ENCODE measurements at places on chromosomes 2 and 18.

GRCh38 chr2:208025037-208025813, at the start of gene PLEKHM3:
Gene PLEKHM3, minus strand, starts transcription at chr2:208025527. Its CDS starts 23,888 bp downstream, at chr2:208001639.
- peak; percentile 53 for DNase-seq

DNA sequence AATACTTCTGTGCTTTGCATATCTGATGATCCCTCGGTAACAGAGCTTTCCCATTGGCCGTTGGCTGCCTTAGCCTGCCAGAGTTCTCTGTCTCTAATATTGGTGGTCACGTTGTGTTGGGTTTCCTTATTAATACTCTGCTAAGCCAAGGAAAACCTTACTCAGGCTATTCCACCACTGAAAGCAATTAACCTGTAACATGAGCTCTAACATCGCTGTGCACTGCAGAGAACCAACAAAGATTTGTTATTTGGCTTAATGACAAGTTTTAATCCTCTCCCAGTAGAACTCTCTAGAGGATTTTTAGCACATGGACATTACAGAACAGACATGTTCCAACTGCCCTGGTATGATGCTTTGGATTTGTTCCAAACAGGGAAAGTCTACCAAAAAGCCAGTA, 825.9 kb upstream of the POU3F3 start:
- DNase-seq: no peak

GRCh38 chr2:168816369-168816768, 13.9 kb downstream of the NOSTRIN start:
- DNase-seq: no peak

DNA sequence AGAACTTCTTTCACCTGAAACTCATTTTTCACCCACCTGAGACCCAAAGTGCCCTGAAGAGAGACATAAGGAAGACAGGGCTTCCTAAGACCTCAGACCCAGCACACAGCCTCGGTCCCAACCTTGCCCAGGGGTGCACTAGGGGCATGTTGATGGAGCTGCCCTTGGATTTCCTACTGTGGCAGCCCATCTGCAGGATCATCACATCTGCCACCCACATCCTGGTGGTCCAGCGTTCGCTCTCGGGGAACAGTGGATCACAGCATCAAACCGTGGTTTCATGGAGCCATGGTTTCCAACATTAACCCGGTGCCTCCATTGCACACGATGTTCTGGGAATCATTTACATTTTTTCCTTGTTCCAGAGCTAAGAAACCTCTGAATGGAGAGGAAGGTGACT, 186.4 kb downstream of the TFCP2L1 start:
- no peak for DNase-seq

DNA sequence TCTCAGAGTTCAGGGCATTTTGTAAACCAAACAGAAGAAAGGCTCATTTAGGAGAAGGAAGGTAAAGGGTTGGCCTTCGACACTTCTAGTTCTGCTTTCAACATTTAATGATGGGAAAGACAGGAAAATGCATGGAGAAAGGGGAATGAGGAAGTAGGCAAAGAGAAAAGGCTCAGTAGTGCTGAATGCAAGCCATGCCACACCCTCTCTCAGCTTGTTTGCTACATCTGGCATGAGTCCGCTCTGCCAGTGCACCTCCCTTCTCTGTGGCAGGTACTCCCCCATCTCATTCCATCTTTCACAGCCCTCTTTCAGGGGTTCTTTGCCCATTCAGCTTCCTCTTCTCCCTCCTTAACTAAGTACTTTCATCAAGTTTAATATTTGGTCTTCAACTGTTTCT, 120.9 kb upstream of the ITGB6 start:
- DNase-seq: no peak

DNA sequence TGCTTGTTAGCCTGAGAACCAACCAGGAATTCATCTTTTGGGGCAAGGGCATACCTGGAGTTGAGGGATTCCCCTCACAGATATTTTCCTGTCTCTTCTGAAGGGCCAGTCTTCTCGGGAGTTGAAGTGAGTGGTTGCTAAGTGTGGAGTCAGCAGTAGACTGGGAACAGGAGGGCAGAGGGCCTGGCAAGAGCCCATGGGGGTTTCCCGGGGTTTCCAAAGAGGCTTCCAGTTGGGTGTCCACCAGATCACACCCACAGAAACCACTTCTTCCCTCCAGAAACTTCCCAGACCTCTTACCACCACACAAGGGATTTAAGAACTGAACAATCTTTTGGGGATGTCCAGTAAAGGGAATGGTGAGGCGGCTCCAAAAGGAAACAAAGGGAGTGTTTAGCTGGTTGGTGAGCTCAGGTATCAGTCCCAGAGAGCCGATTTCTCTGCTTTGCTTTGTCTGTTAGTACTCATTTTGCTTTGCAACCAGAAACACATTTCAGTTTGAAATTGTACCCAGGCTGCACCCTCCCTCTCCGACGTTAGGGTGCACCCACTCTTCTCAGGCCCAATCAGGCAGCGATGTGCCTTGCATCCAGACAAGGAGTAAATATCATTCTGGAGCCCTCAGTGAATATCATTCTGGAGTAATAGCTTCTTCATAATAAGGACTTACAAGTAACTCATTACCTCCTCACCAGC, 47.5 kb upstream of the SPATS2L start:
- DNase-seq: no peak

DNA sequence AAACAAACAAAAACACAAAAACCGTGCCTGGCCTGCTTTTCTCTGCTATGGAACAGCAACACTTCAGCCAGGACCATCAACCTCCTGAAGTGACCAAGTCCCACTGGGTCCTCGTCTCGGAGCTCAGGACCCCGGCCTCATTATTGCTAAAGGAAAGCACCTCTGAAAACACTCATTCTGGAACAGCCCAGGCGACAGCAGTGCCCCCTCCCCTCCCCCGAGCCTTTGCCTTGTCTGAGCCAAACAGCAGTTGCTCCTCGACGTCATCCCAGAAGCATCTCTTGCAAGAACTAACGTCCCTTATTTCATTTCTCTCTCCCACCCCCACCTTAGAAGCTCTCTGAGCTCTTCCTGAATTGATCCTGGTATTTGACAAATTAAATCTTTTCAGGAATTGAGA, 27.4 kb downstream of the APCDD1 start:
- DNase-seq: no peak

- DNase-seq: no peak
These were observed 158.8 kb upstream of the FBXO11 start for GRCh38 chr2:48065096-48065495.

- DNase-seq: no peak
These were observed 99.7 kb upstream of the KLHL29 start for GRCh38 chr2:23285091-23285800.

DNA sequence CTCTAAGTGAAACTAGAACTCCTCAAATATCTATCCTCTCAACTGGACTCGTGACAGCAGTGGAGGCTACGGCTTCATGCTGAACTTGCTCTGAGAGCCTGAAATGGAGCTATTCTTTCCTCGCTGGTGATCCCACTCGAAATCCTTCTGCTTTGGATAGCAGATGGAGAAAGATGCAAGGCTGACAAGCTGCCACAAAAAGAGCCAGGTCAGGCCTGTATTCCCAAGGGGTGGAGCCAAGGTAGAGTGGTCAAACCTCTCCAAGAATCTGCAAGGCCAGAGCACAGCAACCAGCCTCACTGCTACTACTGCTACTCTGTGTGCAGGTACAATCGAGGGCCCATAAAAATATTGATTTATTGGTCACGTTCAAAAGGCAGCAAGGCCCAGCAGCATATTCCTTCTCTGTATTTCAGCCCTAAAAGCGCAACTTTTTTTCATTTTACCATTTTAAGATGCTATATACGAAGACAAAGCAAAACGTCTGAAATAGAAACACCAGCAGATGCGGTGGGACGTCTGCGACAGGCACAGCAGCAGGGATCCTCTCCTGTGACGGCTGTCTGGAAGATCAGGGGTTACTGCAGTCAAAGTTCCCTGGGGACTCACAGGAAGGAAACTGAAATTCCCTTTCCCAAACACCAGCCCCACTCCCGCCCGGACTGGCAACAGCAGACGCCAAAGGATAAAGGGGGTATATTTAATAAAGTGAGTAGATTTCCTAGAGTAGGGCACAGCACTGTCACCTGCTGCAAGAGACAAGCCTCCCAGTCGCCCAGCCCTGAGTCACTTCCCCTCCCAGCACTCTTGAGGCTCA, 2.4 kb downstream of the SPRED2 start:
- DNase-seq: no peak

GRCh38 chr2:12177455-12178288, 431.2 kb downstream of the LPIN1 start:
- DNase-seq: no peak

DNA sequence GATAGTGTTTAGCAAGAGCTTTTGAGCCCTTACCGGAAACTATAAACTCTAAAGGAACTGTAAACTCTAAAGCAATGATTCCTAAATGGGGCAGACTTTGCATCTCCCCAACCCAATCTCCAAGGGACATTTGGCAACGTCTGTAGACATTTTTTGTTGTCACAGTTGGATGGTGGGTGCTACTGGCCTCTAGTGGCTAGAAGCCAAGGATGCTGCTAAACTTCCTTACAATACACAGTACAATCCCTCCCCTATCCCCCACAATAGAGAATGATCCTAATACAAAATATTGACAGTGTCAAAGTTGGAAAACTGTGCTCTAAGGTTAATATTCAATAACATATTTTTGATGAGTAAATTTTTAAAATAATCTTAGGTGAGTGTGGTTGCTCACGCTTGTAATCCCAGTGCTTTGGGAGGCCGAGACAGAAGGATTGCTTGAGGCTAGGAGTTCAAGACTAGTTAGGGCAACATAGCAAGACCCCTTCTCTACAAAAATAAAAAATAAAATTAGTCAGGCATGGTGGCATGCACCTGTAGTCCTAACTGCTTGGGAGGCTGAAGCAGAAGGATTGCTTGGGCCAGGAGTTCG, 66.7 kb downstream of the PTPN4 start:
- DNase-seq: no peak

Data from stimulated activated CD4-positive, alpha-beta T cell treated with anti-CD3 and anti-CD28 coated beads, Interleukin-1b, Interleukin-23, amount 100 ng/mL, for 24 hours (primary cell).